ENCODE measurements at places on chromosomes 6 and 20.

GRCh38 chr6:78525976-78526375, 341.4 kb upstream of the IRAK1BP1 start:
- no peak for DNase-seq

- DNase-seq, result no peak
Measured at GRCh38 chr6:150142097-150142669, 661 bp upstream of the PPP1R14C start.

DNA sequence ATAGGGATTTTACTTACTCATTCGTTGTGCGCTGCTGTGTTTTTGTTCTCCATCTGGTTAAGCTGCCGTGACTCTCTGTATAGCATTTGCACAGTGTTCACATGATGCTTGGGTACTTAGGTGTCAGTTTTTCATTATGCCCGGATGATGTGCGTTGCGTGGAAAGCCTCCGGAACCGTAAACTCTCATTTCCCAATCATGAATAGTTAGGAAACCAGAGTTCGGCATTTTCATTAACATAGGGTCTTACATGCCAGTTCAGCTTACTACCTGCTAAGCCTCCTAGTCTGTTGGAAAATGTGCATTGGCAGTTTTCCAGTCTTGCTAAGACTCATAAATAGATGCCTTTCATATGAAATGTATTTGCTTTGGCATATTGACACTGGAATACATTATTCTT, 483.4 kb upstream of the FLRT3 start:
- DNase-seq, result no peak

GRCh38 chr20:4956200-4956810, 45.0 kb downstream of the SLC23A2 start:
- no peak for DNase-seq

DNA sequence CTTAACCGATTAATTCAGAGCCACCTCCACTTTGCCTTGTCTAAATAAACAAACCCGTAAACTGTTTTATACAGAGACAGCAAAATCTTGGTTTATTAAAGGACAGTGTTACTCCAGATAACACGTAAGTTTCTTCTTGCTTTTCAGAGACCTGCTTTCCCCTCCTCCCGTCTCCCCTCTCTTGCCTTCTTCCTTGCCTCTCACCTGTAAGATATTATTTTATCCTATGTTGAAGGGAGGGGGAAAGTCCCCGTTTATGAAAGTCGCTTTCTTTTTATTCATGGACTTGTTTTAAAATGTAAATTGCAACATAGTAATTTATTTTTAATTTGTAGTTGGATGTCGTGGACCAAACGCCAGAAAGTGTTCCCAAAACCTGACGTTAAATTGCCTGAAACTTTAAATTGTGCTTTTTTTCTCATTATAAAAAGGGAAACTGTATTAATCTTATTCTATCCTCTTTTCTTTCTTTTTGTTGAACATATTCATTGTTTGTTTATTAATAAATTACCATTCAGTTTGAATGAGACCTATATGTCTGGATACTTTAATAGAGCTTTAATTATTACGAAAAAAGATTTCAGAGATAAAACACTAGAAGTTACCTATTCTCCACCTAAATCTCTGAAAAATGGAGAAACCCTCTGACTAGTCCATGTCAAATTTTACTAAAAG, 2.7 kb downstream of the FOXC1 start:
- no peak for DNase-seq

- DNase-seq, result no peak
Measured at GRCh38 chr6:22306741-22307466, 10.1 kb upstream of the PRL start.

GRCh38 chr20:34350095-34350494, 13.0 kb upstream of the ITCH start:
- DNase-seq, result no peak

GRCh38 chr6:31969712-31970603, 2.0 kb downstream of the DXO start:
- no peak for DNase-seq

GRCh38 chr6:6564154-6564553, 24.4 kb upstream of the LY86 start:
- DNase-seq, result no peak

DNA sequence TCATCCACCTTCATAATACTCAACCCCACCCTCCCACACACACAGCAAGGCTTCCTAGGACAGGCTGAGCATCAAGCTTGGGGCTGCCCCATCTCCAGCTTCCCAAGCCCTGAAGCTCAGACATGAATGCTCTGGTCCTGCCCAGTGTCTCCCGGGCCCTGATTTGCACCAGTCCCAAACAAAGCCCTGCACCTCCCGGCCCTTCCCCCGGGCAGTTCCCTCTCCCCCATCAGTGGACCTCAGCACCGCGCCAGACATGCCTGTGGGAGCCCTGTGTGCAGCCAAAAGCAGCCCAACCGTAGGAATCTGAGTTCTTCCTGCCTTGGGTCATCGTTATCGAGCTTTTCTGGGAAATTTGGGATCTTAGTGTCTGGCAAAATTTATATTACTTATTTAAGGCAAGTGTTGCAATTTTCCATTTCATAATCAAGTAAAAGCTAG, 63.5 kb downstream of the THBS2 start:
- DNase-seq, result no peak

DNA sequence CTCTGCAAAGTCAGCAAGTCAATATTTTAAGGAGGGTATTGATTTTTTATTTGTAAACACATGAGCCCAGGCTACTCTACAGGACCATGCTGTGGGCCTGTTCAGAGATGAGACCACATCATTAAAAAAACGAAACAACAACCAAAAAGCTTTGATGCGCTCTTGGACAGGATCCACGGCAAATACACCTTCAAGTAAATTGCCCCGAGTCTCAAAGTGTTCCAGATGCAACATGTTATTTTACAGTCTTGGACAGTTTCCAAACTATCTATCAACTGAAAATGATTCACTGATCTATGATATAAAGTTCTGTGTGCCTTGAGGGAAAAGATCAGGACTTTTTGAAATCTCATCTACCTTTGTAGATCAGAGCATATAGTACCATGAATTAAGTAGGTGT, 25.8 kb upstream of the CARMIL1 start:
- no peak for DNase-seq

DNA sequence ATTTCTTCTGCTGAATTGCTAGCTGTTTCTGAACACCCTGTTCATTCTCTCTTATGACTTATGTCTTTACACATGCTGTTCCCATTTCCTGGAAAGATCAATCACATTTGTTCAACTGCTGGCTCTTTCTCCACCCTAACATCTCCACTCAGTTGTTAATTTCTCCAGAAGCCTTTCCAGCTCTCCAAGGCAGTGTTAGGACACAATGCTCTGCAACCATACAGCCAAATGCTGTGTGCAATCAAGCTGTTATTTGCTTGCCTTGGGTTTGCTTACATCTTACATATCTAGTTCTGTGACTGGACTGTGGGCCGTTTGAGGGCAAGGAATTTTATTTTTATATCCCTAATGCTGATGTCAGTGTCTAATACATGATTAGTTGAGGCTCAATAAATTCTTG, 24.2 kb upstream of the CITED2 start:
- no peak for DNase-seq

DNA sequence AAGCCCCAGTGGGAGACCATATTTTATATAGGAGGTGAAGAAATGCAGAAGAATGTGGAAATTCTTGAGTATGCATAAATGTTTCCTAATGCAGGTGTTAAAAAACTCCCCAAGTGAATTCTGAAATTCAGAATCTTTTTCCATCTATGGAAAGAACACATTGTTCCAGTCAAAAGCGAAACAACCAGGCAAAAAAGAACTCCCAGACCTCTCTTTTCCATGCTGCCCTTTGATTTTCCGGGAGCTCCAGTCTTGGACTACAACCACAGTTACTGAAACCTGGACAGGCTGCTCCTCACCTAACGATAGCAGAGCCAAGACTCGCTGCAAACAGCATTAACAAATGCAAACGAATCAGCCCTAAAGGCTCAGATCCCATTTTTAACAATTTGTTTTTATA, 108.7 kb upstream of the CNKSR3 start:
- no peak for DNase-seq

GRCh38 chr20:33005132-33005566, 916 bp upstream of the SUN5 start:
- no peak for DNase-seq

DNA sequence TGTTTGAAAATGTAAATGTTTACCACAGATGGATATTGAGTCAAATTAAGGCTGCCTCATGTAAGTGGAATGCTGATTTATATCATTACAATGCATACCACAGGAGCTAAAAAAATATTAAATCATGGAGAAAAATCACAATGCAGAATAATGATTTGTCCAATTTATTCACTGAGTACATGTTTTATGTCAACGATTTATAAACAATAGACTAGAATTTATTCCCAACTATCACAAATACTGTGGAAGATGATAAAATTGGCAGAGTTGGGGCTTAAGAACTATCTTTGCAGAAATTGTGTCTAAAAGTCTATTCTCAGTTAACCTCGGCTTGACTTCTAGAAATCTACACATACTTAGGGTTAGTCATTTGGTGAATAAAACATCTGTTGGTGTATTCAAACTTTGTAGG, 472.1 kb upstream of the MARCKS start:
- no peak for DNase-seq

GRCh38 chr6:107620732-107621131, 130.8 kb downstream of the SOBP start:
- DNase-seq, result no peak

DNA sequence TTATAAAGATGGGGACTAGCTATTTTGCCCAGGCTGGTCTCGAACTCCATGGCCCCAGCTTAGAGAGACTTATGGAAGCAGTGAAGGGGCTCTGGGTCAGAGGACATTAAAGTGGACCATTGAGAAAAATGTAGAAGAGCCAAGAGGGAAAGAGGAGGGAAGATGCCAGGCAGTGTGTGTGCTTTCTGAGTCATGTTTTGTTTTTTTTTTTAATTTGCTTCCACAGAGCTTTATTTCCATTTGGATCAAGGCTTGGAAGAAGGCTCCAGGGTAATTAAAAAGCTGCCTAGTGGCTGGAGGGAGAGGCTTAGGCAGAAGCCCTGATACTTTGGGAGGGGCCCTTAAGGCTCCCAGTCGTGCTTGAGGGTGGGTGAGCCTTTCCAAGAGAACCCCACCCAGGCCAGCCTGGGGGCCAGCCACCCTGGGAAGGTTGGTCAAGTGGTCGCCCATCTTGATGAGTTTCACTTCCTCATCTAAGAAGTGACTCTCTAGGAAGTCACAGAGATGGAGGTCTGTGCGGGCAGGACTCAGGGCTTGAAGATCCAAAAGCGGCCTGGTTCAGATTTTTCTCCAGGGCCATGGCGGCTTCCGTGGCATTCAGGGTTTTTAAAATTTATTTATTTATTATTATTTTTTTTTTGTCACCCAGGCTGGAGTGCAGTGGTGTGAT, 3.0 kb upstream of the ZNF335 start:
- no peak for DNase-seq

DNA sequence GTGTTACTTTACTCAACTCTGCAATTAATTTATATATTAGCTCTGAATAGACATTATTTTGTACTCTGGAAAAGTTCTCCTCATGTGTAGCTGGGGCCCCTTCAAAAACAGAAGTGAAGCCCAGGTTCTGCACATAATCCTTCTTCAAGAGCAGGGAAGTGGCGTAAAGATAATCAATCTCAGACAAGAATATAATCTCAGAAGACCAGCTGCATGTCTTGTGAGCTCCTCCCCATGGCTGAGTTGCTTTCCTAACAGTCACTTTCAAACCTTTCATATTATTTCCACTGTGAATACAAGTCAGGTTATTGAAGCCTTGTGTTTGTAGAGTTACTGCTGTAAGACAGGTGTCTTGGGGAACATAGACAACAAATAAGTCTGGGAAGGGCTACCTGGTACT, 691.9 kb downstream of the RFPL4B start:
- no peak for DNase-seq

DNA sequence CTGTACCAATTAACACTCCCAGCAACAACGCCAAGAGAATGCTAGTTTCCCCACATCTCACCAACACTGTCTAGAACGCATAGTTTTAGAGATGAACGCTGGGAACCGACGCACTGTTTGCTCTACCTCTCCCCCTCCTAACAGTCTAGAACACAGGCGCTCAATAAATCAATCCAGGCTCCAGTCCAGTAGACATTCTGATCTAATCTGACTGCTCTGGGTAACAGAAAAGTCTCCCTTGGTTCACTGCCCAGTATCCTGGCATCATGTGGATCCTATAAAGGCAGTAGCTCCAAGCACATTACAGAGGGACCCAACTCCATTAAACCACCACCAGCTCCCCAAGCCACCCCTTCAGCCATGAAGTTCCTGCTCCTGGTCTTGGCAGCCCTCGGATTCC, at the start of gene DEFB132:
Gene DEFB132, plus strand, starts transcription at position 306 of the 400 bp plus-strand sequence. Its CDS starts 55 bp downstream, at position 361.
- DNase-seq, result no peak

- DNase-seq, result no peak
Measured at GRCh38 chr20:24681634-24682495, 212.4 kb downstream of the SYNDIG1 start.

GRCh38 chr6:133704371-133704770, 184.5 kb upstream of the TCF21 start:
- DNase-seq, result no peak

DNA sequence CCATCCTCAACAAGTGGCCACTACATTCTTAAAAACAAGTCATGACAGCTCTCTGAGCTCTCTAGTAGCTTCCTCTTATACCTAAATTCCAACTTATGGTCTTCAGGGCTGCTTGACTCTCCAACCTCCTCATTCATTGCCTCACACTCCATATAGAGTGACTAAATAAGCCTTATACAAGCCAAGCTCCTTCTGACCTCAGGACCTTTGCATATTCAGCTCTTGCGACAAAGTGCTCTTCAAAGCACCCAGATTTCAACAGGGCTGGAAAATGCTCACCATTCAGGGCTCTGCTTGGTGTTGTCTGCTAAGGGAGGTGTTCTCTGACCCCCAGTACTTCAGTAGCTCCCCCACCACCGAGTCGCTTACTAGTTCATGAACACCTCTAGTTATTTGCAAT, 3.7 kb downstream of the TREML2 start:
- no peak for DNase-seq
